Activated CD4-positive, CD25-positive, alpha-beta regulatory T cell treated with anti-CD3 and anti-CD28 coated beads, Interleukin-2, amount 50 U/mL, for 16 hours (primary cell): ENCODE measurements at places on chromosomes 11 and 22.

- DNase-seq = no peak
Measured at GRCh38 chr22:39651053-39651996, 80.8 kb downstream of the CACNA1I start.

DNA sequence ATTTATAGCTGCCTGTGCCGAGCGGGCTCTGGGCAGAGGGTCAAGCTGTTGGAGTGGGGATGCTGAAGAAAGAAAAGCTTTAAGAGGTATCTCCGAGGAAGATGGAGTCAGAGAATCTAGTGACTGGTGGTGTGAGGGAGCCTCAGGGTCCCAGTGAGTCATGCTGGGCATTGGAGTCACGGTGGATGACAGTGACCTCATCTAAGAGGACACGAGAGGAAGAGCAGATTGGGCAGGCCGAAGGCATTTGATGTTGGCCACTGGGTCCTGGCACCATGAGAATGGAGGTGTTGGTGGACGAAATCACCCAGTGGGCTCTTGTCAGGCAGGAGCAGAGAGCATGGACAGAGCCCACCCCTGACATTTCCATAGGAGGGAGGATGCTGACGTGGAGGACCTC, 68.4 kb downstream of the TBC1D22A start:
- no peak for DNase-seq

DNA sequence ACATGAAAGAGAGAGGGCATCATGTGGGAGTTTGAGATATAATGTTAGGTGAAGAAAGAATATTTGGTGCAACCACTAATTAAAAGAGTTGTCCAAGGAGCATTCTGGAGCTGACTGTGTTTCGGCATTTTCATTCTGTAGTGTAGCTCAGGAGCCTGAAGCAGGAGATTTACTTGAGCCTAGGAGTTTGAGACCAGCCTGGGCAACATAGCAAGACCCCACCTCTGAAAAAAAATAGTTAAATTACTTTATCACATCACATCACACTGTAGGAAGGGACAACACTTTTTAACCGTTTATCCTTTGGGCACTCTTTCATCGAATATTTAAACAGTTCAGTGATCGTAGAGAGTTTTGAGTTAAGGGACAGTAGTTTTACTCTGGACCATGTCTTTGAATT, 50.3 kb upstream of the SLC25A18 start:
- no peak for DNase-seq

DNA sequence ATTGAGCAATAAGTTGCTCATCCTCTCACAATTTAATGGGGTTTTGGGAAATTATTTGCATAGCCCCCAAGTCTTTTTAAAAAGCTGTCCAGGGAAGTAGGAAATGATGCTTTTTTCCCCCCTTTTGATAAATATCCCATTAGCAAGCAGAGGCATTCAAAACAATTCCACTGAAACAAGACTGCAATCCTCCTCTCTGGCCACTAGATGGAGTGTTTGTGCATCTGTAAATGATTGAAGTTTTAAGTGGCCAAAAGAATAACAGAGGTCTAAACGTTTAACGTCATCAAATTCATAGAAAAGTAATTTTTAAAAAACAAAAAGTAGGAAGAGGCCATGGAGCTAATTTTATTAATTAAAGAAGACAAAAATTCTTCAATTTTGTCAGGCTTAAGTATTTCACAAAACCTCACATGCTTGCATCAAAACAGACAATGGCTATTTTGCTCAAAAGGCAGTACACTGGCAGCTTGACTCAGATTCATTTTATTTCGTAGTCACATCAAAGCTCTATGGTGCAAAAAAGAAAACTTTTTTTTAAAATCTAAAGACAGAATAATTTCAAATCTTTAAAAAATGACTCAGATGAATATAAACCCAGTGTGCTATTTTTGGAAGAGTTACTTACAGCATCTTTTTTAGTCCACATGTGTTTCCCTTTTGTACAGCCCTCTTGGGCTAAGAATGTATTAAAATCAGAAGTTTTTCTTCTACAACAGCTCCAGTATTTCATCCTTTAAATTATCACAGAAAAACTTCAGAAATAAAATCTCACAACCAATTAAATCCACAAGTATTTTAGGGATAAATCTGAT, 17.8 kb downstream of the CHORDC1 start:
- DNase-seq = no peak

DNA sequence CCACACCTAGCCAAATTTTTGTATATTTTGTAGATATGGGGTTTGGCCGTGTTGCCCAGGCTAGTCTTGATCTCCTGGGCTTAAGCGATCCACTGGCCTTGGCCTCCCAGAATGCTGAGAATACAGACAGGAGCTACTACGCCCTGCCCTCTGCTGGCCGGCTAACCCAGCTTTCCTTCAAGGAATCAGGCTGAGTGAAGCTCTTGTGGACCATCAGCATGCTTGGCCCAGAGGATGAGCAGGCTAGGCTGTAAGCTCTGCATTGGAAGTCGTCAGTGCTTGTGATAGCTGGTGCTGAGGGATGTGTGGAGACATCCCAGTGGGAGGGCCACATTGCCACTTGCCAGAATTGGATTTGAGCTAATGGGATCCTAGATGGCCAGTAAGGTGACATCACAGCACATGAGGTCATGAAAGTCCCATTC, 60.6 kb downstream of the MED15 start:
- DNase-seq = no peak

DNA sequence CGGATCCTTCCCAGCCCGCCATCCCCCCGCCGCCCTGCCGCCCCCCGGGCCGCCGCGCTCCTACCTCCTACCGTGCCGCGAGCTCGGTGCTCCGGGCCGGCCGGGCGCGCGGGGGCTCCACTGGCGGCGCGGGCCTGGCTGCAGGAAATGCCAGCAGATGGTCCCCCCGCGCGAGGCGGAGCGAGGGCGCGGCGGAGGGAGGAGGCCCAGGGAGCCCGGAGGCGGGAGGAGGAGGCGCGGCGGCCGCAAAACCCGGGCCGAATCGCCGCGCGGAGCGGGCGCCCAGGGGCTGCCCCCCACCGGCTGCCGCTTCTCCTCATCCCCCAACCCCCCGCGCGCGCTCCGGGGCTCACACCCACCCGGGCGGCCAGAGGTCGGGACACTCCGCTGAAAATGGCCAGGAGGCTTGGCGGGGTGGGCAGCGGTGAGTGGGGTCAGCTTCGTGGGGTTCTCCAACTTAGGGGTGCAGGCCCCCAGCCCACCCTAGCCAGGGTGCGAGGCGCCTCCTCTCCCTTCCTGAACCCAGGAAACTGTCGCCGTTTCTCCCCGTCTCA, at the start of gene OSBPL5:
Gene OSBPL5 (minus strand): TSS at position 159 of the 554 bp plus-strand sequence. CDS start 36,162 bp downstream, outside the sequence.
- DNase-seq = no peak

- DNase-seq = no peak
Measured at GRCh38 chr11:66015936-66016792, 4.4 kb downstream of the CST6 start.

DNA sequence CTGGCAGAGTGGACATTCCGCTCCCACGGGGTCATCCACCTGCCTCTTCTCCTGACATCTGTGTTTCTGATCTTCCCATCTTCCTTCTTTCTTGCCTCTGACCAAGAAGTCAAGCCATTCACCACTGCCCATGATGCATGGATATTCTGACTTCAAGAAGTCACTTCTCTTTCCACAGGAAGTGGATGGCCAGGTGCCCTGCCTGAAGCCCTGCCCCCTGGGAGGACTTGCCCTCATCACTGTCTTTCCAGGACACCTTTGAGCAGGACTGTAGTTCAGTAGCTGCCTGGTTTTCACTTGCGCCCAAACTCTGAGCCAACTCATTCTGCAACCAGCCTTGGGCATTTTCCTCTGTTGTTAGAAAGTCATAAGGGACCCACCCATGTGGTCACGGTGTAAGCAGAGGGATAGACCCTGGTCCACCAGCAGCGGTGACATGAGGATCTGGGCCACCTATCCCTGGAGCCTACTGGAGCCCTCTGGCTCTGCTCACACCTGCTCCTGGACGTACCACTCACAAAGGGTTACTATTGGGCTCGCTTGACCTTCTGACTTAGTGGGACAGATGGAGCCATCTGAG, 6.9 kb downstream of the CYTH4 start:
- no peak for DNase-seq

DNA sequence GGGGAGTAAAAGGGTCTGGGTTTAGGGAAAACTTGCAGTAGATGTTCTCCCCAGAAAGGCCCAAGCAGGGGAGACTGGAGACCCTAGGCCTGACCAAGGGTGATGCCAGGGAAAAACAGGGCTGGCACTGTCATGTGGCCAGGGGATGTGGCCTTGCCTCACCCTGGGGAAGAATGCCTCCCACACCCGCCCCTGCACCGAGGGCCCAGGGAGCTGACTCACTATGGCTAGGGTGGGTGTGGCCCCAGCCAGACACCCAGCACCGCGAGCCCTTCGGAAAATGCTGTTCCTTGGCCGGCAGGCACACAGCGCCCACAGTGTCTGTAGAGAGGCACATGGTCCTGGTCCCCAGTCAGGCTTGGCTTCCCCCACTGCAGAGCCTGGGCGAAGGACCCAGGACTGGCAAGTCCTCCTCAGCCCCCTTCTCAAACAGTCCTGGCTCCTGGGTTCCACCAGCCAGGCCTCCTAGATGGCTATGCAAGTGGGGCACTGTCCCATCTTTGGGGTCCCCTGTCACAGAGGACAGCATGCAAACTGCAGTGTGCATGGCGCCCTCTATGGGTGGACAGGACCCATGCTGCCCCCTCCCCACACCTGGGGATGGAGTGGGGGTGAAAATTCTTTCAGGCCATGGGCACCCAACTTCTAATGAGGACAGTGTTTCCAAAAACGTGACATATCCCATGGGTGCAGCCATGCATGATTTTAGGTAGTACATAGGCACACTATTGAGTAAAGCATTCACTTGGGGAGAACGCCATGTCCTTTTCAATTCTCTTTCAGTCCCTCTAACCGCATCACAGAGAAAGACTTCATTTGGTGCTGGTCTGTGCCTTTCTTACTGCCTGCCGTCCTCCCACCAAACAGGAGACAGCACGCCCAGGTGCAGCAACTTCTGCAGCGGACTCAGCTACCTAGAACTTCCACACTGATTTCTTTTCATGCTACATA, 15.2 kb downstream of the TMPRSS5 start:
- no peak for DNase-seq

DNA sequence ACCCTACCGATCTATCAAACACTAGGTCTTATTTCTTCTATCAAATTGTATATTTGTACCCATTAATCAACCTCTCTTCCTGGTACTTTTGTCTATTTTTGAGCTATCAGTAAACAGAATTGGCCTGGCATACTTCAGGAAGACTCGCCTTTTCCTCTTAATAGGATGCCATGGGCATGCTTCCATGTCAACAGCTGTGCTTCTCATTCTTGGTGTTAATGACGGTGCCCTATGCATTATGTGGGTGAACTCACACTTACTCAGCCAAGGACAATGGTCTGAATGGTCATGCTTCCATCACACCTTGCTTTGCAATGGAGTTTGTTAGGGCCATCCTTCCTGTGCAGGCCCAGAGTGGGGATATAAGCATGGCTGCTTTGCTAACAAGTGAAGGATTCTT, 521.8 kb downstream of the MIAT start:
- DNase-seq = no peak

- DNase-seq = no peak
Measured at GRCh38 chr11:12141283-12141682, 30.9 kb downstream of the MICAL2 start.

- no peak for DNase-seq
Measured at GRCh38 chr11:21912285-21912684, 280.6 kb upstream of the ANO5 start.

DNA sequence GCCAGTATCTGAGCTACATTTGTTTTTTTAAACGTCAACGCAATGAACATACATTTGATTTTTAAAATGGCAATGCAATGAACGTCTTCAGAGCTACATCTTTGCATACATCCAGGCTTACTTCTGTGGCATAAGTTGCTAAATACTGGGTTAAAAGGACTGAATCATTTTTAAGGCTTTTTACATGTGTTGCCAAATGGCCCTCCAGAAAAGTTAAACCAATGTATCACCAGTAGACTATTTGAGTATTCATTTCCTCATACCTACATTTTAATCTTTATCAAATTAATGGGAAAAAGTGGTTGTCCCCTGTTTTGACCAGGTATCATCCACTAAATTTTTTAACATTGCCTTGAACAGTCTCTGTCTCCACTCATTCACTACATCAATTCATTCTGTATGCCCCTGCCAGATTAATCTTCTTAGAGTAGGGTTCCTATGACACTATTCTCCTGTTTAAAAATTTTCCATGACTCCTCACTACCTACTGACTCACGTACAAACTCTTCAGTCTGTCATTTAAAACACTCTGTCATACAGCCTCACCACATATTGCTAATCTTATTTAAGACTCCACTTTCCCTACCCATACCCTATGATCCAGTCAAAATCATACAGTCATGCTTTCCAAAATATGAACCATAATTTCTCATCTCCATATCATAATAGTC, 12.4 kb upstream of the PRRG4 start:
- no peak for DNase-seq

- no peak for DNase-seq
Measured at GRCh38 chr22:50576070-50576469, 2.2 kb downstream of the CPT1B start.

DNA sequence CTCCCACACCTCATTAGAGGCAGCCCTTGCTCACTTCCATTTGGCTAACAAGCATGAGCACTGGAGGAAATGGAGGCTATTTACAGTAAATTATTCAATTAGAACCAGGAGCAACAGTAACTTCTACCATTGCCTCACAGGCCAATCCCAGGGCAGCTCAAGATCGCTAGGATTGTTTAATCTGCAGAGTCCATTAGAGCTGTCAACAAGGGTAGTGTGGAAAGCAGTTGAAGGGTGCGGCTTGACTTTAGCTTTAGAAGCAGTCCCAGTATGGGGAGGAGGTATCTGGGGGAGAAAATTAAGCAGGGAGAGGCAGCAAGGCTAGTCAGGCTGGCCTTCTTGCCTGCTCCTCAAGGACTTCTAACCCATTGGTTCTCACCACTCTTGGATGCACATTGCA, 38.3 kb upstream of the CYP2R1 start:
- DNase-seq = no peak

- DNase-seq = no peak
Measured at GRCh38 chr11:71181566-71181965, 70.8 kb downstream of the SHANK2 start.
